ENCODE measurements at places on chromosomes 3 and 15.

DNA sequence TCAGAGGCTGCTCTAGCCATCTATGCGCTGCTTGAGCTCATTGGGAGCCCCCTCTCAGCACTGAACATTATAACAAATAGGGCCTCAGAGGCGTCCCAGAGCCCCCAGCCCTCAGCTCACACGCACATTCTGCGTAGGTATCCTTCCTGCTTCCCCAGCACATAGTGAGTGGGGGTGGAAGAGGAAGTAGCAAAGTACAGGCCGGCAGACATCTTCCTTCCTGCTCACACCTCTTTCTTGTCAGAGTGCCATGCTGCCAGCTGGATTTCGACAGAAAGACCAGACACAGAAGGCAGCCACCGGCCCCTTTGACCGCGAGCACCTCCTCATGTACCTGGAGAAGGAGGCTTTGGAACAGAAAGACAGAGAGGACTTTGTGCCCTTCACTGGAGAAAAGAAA is 16.6 kb downstream of the TMOD2 start:
- DNase-seq, result no peak

DNA sequence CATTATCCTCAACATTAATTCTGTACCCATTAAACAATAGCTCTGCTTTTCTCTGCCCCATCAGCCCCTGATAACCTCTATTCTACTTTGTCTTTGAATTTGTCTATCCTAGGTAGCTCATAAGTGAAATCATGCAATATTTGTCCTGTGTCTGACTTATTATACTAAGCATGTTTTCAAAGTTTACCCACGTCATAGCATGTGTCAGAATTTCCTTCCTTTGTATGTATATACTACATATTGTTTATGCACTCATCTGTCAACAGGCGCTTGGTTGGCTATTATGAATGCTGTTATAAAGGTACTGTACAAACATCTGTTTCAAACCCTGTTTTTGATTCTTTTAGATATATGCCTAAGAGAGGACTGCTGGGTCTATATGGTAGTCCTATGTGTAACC is 18.2 kb downstream of the CSNK1G1 start:
- no peak for DNase-seq

DNA sequence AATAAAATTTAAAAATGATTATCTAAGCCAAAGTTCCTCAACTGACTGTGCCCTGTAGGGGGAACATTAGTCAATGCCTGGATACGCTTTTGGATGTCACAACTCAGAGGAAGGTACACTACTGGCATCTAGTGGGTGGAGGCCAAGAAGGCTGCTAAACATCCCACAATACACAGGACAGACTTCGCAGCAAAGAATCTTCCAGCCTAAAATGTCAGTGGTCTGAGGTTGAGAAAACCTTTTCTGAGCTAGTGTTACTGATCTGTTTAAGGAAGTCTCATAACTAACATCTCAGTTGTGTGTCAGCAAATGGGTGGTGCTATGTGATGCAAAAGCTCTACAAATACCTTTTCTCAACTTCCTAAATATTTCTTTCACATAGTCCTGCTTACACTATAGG is 20.9 kb upstream of the LDHAL6B start:
- DNase-seq, result no peak

GRCh38 chr3:173993299-173993698 is 595.8 kb downstream of the NLGN1 start:
- DNase-seq, result no peak

- DNase-seq, result no peak
These were observed 312.3 kb downstream of the SATB1 start for GRCh38 chr3:18112674-18113375.

GRCh38 chr3:112088944-112089343 is 2.8 kb downstream of the C3orf52 start:
- DNase-seq, result no peak

GRCh38 chr3:183845608-183846288 is 20.4 kb upstream of the MAP6D1 start:
- DNase-seq, result no peak

DNA sequence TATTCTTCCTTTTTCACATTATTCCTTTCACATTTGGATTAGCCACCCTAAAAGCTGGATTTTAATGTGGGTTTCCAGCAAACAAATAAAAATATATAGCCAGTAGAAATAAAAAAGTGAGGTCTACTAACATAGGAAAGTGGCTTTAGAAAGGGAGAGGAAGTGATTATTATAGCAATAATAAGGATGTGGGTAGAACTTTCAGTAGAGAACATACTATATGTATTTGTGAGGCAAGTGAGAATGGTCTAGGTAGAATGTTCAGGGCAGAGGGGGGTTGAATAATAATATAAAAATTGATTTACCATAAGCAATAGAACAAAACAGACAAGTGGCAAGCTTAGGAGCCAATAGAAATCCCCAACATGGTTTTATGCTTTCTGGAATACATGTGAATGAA is 88.6 kb downstream of the NR1I2 start:
- DNase-seq, result no peak

DNA sequence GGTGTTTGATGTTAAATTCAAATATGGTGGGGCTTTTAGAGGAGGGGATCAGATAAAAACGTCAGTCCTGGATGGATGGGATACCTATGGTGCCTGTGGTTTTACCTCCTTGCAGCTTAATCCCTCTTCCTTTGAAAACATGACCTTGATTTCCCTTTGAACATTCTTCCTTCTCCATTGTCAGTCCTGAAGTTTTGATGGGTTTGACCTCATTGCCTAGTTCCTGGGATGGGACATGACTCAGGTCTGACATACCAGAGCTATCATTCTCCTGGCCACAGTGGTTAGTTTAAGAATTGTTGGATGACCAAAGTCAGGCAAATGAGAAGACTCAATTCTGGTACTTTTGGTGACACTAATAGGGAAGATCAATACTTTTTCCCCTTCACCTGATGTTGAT is 87.2 kb downstream of the PRICKLE2 start:
- no peak for DNase-seq

- no peak for DNase-seq
These were observed 33.4 kb upstream of the SCAANT1 start for GRCh38 chr3:63945558-63946096.

DNA sequence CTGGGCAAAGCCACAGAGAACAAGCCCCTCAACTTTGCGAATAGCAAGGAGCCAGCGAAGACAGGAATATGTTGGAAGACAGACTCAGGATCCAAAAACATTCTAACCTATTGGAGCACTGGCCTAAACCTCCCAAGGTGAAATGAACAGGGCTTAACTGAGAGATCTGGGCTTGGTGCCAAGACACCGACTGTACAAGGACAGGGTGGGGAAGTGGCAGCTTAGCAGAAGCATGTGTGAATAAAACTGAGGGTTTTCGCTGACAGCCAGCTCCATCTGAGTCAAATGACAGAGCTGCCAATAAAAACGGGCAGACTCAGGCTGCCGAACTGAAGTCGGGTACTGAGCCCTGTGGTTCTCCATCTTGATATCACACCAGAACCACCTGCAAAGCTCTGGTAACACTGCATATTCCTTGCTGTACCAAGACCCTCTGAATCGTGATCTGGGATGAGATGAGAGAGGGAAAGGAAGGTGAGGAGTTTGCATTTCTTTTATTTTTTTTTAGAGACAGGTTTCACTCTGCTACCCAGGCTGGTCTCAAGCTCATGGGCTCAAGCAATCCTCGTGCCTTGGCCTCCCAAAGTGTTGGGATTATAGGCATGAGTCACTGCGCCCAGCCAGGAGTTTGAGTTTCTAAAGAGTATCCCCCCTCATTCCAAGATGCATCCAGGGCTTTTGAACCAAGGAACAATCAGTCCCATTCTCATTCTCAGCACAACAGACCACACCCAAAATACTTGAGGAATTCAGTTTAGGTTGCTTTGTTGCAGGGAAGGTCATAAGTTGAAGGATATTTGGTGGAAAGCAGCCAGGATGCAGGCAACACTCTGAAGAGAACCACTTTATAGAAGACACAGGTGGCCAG is 6.0 kb upstream of the PLCB2 start:
- no peak for DNase-seq

GRCh38 chr3:38128303-38128655 is 8.6 kb downstream of the ACAA1 start:
- DNase-seq, result no peak

DNA sequence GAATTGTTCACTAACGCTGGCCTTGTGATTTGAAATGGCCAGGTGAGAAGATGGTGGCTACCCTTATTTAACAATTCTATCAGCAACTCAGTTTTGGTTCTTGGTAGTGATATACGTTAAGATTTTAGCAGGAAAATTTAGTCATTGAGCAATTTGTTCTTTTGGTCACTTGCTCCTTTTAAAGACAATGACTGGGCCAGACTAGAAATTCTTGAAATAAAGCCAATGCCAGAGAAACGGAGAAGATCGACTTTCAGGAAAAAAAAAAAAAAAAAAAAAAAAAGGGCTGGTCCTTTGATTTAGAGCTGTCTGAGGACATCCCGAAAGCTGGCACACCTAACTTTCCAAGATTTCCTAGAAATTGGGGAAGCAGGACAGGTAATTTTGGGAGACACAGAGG is 178.5 kb downstream of the FNDC3B start:
- no peak for DNase-seq

DNA sequence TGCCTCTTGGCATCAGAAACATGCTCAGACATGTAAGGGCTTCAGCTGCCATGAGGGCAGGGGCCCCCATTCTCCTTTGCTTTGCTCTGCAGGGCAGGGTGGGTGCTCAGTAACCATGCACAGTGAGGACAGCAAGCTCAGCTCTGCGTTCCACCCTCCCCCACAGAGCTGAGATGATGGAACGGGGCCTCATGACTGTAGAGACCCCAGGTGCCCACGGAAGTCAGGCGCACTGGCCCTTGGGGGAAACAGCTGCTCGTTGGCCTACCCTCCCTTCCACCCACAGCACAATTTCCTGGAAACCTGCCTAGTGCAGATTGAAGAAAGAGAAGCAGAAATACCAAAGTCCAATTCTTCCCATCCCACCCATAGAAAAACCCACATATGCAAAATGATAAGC is 10.5 kb downstream of the CTXND1 start:
- no peak for DNase-seq

- DNase-seq, result no peak
These were observed 38.6 kb upstream of the SLC25A26 start for GRCh38 chr3:66182246-66182645.

DNA sequence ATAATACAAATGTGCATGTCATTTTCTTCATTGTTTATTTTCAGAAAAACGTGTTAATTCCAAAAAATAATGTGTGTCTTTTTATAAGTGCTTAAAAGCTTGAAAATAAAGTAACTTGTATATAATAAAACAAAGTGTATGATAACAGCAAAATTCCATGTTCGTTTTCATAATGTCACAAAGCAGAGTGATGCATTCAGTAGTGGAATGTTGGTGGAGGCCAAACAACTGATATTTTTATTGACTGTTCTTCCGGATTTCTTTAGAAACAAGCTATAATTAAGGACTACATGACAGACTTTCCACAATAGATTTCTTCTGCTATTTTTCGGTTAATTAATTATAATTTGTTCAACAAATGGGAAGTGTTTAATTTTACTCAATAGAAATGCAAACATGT is 412.7 kb downstream of the GABRG3 start:
- DNase-seq, result no peak

- DNase-seq, result no peak
These were observed 50.1 kb downstream of the SUMF1 start for GRCh38 chr3:4416961-4417360.

DNA sequence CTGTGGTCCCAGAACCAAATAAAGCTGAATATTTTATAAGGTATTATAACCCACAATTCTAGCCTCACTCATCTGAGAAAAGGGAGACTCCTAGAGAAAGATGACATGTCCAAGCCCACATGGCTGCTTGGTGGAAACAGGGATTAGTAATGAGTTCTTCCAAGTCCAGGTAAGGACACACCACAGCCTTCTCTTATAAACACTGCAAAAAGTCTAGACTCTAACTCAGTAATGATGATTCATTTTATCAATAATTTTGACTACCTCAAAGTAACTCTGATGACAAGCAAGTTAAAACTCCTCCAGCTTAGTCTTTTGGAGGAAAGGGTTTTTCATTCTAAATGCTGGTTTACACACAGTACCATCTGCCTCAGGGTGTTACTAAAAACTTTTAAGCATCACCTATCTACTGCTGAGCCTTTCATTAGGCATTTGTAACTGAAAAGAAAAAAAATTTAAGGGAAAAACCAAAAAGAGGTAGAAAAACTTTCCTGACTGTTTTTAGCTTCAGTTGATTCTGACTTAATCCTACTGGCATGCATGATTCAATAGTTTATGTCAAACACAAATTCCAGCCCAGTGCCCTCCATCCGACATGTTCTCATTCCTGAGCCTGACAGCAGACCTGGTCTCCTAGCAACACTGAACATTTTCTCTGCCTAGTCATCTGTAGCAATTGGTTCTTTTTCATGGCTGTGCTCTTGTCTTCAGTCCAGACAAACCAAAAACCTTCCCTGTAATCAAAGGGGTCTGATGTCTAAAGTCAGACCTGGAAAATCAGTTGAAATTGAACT is 43.9 kb downstream of the P3H2 start:
- DNase-seq, result no peak

All from activated T-cell treated with anti-CD3 and anti-CD28 coated beads for 4 hours (primary cell).